ENCODE measurements at places on chromosomes 5 and 9.

DNA sequence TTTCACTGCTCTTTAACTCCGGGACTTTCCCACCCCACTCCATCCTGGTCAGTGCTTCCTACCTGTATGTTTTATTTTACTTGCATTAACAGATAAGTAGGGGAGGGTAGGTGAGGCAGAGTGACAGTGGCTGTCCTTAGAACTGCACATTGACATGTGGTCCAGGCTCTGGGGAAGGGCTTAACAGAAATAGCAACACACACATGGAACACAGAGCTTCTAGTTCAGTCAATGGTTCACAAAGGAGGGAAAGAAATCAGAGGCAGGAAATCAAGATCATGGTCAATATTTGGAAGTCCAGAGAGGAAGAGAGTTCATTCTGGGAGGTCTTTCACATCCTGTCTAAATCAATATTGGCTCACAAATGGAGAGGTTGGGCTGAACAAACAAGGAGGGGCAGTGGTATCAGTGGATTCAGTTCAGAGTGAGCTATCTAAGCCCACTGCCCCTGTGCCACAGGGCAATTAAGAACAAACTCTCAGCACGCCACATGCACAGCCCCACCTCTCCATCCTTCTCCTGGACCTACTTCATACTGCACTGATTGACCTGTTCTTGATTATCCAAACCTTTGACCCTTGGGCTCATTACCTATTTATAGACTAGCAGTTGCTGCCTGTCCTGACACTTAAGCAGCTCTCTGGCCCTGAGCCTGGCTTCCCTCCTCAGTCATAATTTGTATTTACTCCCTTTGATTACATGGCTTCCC is 6.2 kb upstream of the VPS13A start:
- no peak for DNase-seq

DNA sequence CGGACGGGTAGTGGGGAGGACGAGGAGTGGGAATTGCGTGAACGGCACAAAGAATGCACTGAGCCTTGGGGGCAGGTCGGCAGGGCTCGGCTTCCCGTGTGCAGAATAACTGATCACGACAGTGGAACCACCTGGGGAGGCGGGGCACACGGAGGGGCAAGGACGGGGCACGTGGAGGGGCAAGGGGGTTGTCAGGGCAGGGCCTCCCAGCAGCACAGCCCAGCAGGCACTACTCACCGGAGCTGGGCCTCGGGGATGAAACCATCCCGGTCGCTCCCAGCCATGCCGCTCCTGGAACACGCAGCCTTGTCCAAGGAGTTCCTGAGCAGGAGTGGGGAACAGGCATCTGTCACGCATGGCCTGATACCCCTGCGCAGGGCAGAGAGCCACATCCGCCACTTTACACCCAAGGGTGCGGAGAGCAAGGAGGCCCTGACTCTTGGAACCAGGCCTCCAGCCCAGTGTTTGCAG is 33.4 kb downstream of the SARDH start:
- DNase-seq: no peak

GRCh38 chr9:13613296-13613695 is 333.8 kb upstream of the MPDZ start:
- DNase-seq: no peak

- DNase-seq: no peak
Observed at GRCh38 chr9:93950619-93951601, 4.2 kb downstream of the BARX1 start.

- no peak for DNase-seq
Observed at GRCh38 chr5:66669086-66669861, 73.1 kb downstream of the MAST4 start.

DNA sequence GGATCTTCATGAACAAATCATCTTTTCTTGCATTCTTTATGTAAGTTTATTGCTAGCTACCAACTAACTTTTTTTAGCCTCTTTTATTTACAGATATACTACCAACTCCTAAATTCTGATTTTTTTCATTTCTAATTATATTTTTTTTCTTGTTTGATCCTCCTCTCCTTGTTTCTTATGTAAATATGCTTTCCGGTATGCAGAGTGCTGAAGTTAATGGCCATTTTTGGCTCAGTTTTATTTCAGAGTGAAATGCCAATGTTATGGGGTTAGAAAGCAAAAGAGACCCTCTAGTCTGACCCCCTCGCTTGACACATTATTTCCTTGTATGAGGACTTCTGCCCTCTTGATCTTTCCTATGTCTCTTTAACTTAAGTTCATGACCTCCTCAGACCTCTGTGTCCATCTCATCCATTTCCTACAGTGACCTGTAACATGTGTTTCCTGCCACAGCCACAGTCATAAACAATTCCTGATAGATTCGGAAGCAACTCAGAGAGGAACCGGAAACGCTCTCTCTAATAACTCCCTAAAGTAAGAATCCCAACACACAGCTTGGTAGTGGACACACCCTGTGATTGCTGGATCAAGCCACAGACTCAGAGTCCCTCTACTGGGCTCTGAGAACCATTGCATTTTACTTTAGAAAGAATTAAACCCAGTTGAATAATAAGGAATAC is 42.9 kb upstream of the AFAP1L1 start:
- peak; percentile 58 for DNase-seq

- no peak for DNase-seq
Observed at GRCh38 chr5:132303589-132303988, 9.4 kb downstream of the SLC22A4 start.

- no peak for DNase-seq
Observed at GRCh38 chr9:119884438-119884837, 515.2 kb upstream of the BRINP1 start.

- no peak for DNase-seq
Observed at GRCh38 chr9:87305151-87305550, 192.5 kb upstream of the DAPK1 start.

GRCh38 chr5:113181853-113182490 is 205.4 kb downstream of the DCP2 start:
- DNase-seq: no peak

GRCh38 chr5:9037048-9037447 is 508.8 kb downstream of the SEMA5A start:
- DNase-seq: no peak

- no peak for DNase-seq
Observed at GRCh38 chr5:155833287-155833686, 493.7 kb upstream of the SGCD start.

DNA sequence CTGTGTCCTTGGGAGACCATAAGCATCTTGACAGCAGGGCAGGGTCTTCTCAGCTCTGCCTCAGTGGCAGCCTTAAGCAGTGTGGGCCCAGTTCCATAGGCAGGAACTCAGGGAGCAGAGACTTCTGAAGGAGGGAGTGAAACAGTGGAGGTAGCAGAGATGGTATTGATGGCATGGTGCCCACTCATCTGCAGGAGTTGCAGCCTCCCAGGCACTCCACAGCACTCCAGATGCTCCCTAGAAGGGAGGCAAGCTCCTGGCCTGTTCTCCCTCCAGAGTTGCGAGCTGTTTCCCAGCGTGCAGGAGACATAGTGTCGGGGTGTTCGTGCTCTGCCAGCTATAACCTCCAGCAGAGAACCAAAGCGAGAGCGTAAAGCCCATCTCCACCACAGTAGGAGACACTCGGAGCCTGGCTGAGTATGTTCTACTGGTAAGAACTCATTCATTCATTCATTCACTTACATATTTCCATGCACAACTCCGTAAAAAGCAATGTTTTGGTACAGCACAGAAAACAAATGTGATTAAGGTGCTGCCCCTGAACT is 31.4 kb upstream of the UNC5A start:
- DNase-seq: no peak

GRCh38 chr5:135397084-135397483 is 1.9 kb downstream of the MACROH2A1 start:
- DNase-seq: no peak
